ENCODE measurements at places on chromosomes 6 and 20.

GRCh38 chr6:100726666-100727065 lies 154.5 kb downstream of the ASCC3 start:
- DNase-seq = no peak

DNA sequence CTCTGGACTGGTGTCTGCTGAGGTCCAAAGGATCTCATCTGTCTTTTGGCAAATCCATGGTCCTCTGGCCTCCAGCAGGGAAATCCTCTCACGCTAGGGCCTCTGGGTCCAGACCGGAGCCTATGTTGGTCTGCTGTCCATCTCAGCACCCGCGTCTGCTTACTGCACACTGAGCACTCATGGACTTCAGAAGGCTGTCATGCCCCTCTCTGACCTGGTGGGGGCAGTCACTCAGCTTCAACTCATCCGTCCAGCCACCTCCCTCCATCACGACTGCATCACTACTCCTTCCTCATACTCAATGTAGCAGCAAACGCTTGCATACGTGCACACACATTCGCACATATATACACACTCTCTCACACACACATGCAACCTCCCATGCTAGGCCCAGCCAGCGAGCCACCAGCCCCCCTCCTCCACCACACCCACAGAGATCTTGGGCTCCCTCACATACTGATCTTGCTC lies 33.3 kb downstream of the GABRR2 start:
- peak; percentile 60 for DNase-seq

GRCh38 chr6:142286088-142286409 lies 15.8 kb upstream of the ADGRG6 start:
- DNase-seq = no peak

DNA sequence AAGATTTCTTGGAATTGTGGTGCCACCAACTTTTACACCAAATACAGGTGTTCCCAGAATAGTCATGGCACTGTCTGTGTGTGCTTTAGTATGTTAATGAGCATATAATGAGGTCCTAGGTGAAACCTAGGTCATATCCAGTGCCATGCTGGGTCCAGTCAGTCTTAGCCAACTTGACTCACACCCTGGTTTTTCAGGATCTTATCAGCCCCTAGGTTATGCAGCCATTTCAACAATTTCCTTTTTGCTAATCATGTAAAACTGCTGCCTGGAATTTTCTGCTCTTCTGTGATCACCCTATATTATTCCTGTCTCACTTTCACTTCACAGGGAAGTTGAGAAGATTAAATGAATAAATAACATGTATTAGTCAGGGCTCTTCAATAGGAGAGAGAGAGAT lies 23.7 kb downstream of the SDHAF4 start:
- no peak for DNase-seq

- DNase-seq = no peak
These were observed 261.3 kb downstream of the ESR1 start for GRCh38 chr6:152068622-152069261.
